CD4-positive, alpha-beta T cell treated with Interleukin-1 beta for 1 hour (primary cell): ENCODE measurements at places on chromosomes 3 and 15.

DNA sequence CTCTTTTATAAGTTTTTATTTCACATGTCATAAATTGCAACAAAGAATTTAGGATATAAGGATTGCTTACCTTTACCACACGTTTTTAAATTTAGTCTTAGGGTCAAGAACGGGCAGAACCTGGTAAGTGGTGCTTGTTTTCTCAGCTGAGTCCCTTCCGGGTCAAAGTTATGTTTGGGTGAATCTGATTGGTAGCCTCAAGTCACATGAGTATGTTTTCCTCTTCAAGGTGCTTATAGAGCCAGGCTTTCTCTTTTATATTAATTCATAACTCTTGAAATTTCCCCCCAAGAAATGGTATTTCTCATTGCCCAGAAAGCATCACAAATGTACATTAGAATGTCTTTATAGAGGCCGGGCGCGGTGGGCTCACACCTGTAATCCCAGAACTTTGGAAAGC, 415.7 kb upstream of the ROBO2 start:
- no peak for DNase-seq

- no peak for DNase-seq
These were observed 16.9 kb upstream of the P2RY1 start for GRCh38 chr3:152818027-152818426.

- no peak for DNase-seq
These were observed 269.8 kb downstream of the THSD4 start for GRCh38 chr15:71385026-71385425.

DNA sequence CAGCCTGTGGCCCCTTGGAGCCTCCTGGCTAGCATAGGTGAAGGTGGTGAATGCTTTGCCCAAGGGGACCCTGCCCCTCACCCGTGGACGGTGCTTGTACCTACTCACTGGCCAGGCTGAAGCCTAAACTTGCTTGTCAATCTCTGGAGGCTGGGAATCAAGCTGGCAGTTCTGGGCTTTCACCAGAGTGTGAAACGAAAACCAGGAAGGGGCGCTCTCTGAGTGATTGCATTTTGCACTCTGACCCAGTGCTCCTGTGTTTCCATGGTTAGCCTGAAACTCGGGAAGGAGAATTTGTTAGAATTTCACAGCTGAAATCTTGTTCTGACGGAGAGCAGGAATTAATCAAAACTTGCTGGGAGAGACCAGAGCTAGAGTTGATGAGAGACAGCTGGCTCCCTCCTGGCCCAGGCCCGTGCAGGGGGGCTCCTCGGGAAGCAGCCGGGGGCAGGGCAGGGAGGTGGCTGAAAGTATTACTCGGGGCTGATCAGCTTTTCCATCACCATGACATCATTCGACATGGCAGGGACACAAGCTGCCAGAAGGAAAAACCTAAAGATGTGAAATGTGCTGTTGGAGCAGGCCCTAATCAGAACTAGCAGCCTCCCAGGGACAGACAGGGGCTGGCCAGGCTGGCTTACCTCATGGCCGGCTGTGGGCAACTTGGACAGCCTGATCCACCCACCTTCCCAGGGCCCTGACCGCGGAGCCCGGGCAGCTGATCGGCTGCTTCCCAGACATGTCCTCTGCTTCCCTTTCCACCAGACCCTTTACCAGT, 323.6 kb upstream of the CTDSPL start:
- DNase-seq, result no peak

DNA sequence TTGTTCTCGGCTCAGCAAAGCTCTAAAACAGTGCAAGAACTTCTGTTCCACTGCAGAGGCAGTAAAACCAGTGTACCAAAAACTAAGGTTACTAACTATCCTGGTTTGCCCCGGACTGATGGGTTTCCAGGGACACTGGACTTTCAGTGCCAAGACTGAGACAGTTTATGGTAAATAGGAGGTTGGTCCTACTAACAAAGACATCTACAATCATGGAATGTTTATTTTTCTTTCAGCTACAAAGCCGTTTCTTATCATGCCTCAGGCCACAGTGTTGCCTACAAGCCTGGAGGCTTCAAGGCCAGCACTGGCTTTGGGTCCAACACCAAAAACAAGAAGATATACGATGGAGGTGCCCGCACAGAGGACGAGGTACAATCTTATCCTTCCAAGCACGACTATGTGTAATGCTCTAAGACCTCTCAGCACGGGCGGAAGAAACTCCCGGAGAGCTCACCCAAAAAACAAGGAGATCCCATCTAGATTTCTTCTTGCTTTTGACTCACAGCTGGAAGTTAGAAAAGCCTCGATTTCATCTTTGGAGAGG, 20.8 kb downstream of the CLDN18 start:
- DNase-seq, result no peak

DNA sequence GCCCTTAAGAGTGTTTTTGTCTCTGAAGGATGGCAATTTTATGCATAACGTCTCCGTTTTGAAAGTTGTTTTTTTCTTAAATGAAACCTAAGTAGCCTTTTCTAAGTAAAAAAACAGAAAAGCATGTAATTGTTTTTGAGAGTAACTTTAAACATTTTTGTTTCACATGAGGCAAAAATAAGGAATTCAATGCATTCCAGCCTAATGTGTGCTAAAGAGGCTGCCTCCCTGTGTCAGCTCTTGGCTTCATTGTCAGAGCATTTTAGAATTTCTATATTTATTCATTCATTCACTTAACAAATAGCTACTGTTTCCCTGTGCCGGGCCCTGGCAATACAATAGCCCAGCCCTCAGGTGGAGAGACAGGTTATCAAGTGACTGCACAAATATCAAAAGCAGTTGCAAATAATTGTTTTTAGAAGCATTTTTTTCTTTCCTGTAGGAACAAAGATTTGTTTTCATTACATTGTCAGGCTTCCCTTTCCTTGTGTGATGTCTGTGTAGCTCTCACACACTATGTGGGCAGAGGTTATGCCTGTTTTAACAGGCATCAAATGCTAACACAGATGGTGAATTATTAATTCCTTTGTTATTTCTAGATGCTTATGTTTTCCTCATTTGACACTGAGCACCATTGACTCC, 81.9 kb downstream of the CCK start:
- no peak for DNase-seq

GRCh38 chr3:170470063-170471016, 51.7 kb downstream of the CLDN11 start:
- no peak for DNase-seq

GRCh38 chr3:49469936-49470713, at the start of gene DAG1:
Gene DAG1, plus strand, starts transcription at chr3:49470267. Its CDS starts 40,268 bp downstream, at chr3:49510535.
- DNase-seq, result peak; percentile 95

DNA sequence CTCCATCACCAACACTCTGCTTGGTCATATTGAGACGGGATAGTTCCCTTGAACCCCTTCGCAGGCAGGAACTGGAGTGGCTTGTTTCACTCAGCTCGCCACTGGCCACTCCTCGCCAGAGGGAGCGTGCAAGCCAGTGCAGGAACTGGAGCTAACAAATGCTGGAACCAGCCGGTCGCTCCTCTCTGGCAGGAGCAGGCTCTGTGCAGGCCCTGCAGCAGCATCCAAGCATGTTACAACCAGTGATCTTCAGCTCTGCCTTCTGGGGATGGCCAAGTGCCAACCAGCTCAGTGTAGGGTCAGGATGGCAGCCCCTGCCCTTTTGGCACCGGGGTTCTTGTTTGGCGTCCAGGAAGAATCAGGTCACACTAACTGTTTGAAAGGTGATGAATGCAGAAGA, 329.0 kb upstream of the AZI2 start:
- no peak for DNase-seq

GRCh38 chr15:75731248-75732151, 18.9 kb upstream of the CSPG4 start:
- no peak for DNase-seq

DNA sequence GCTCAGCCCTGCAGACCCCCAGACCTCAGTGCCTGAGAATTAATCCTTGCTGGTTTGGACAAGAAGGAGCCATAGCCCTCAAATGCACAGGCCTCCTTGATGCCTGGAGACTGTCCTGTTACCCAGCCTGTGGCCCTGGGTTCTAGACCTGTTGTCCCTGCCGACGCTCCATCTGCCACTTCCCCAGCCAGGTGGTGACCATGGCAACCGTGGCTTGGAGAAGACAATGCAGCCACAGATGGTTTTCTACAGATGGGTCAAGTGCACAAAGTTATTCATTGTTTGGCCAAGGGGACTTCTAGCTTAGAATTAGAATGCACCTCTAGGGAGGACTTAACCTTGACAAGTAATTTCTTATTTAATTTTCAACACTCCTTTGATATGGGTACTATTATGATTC, 297.1 kb downstream of the UACA start:
- DNase-seq, result no peak

- DNase-seq, result no peak
These were observed at the start of gene DLL4 for GRCh38 chr15:40928821-40929659. Gene DLL4, plus strand, starts transcription at chr15:40929340. Its CDS starts 329 bp downstream, at chr15:40929669.

DNA sequence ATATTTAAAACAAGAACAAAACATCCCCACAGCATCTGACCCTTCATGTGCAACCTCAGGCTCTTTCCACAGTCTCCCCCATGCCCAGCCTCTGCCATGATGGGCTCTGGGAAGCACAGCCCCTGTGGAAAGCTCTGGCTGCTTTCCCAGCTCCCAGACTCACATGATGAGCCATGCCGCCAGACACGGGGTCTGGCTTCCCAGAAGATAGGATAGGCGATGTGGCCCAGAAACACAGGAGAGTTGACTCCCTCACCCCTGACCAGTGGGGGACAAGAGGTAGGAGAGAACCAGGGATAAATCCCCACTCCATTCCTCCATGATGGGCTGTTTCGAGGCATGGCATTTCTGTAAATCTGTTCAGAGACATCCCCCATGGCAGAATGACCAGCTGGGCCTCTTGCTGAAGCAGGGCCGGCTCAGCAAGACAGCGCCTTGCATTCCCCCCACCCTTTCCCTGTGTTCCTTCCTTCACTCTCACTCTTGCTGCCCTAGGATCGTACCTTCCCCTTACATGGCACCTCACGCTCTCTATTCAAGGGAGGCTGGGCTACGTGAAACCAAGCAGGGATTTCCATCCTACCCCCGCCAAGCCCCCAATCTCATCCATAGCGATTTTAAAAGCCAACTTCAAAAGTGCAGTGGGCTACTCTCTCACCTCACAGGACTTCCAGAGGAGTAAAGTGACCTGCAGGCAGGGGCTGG, 192.4 kb downstream of the ABHD5 start:
- no peak for DNase-seq

- DNase-seq, result no peak
These were observed 36.2 kb downstream of the SSR3 start for GRCh38 chr3:156518726-156519125.

- peak; percentile 90 for DNase-seq
These were observed 60.5 kb downstream of the SH3BP5 start for GRCh38 chr3:15271785-15272381.
